ENCODE measurements at places on chromosomes 6 and 20.

DNA sequence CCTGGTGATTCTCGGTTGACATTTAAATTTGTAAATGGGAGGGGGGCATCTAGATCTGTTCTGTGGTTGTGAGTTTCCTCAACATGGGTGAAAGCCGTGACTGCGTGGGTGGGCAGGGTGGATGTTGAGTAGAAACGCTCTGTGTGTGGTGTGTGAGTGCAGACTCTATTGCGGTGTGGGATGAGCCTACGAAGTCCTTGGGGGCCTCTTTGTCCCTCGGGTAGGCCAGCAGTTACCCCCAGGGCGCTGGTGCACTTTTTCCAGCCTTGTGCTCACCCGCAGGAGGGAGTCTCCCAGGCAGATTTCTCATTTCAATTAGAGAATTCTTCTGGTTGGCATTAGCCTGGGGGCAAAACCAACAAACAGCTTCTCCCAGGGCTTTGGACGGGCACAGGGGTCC is 10.6 kb downstream of the TOX2 start:
- DNase-seq = no peak

DNA sequence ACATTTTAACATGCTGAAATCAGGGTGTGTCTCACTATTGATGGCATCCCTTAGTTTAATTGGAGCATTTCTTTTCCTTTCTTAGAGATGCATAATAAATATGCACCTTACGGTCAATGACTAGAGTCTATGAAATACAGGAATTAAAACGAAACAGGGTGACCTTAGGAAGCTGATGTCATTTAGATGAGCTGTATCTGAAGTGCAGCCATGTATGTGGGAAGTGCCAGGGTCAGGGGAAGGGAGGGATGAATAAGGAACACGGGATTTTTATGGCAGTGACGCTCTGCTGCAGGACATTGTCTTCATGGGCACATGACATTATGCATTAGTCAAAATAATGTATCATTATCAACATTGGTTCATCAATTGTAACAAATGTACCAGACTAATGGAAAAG is 84.0 kb downstream of the AGPAT4 start:
- DNase-seq = no peak

DNA sequence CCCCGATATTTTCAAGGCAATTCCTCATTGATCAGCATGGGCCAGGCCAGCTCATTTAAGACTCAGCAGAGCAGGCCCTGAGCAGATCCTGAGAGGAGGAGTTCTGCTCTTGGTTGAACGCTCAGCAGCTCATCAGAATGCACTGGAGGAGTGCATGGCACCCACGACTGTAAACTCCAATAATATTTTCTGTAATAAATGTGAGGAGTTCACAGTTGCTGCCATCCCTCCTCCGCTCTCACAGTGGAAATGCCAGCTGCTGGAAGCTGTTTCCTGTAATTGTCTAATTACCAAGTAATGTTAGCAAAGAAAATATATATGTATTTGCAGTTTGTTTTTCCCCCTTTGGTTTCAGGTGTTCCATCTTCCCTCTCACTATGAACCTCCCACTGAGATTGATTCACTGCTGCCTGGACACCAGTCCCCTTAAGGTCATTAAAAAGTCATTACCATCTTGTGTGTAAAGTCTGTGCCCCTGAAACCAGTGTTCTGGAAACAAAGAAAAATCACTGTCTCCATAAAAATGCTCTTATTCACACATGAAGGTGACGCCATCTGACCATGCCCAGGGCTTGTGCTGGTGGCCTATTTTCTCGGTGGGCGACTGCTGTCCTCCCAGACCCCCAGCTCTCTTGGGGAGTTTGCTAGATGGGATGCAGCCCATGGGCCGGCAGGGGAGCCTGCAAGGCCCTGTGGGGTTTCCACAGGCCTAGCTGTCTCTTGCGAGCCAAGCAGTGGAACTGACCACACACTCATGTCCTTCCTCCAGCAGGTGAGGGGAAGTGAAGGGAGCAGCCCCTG is 374.2 kb downstream of the ZFAND3 start:
- DNase-seq = no peak

GRCh38 chr6:84432619-84433018 is 205.2 kb upstream of the CEP162 start:
- no peak for DNase-seq

- DNase-seq = no peak
These were observed 1958.5 kb upstream of the DEFB115 start for GRCh38 chr20:29298759-29299613.

GRCh38 chr6:45967363-45967762 is 48.3 kb downstream of the CLIC5 start:
- DNase-seq = no peak

- no peak for DNase-seq
These were observed 220.9 kb downstream of the HACE1 start for GRCh38 chr6:104638841-104639290.

DNA sequence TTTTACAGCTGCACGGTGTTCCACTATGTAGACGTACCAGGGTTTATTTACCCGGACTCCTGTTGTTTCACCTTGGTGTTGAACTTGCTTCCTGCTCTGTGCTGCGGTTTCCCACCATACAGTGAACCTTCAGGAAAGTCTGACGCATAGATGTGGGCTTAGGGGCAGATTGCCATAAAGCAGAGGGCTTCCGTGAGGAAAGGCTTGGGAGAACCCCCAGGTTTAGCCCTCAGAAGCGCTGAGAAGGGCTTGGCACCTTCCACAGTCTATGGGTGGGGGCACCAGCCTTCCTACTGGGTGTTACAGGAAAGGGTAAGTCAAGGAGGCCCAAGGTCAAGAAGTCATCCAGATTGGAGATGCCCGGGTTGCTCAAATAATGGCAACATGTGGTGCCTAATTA is 19.2 kb upstream of the MRPS18A start:
- no peak for DNase-seq

- DNase-seq = no peak
These were observed 31.7 kb upstream of the SPAG4 start for GRCh38 chr20:35583636-35584560.

GRCh38 chr6:55293116-55293515 is 34.2 kb upstream of the GFRAL start:
- DNase-seq = no peak

DNA sequence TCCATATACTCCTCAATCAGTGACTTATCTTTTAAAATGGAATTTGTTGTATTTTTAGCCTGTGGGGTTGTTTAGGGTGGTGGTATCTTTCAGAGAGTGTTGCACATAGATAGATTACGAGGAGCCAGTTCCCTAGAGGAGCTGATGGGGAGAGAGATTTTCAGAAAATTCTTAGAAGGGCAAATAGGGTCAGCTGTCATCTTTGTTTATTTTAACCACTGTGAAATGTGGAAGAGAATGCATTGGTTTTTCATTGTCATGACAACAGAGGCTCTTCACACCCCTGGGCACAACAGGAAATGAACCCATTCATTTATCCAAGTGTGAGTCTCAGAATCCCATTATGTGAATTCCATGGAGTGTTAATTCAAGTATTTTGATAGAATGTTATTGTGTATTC is 188.4 kb downstream of the JARID2 start:
- no peak for DNase-seq

GRCh38 chr6:128720891-128721290 is 162.0 kb upstream of the LAMA2 start:
- no peak for DNase-seq

- DNase-seq = no peak
These were observed 275.8 kb downstream of the FARS2 start for GRCh38 chr6:5537132-5537531.

DNA sequence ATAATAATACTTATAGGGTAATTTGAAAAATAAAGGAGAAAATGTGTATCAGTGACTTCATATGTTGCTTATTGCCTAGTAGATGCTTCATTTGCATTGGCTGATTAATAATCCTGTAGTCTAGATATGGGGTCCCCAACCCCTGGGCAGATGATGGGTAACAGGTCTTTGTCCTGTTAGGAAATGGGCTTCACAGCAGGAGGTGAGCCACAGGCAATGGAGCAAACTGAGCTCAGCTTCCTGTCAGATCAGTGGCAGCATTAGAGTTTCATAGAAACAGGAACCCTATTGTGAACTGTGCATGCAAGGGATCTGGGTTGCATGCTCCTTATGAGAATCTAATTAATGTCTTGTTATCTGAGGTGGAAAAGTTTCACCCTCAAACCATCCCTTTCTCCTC is 1049.5 kb upstream of the EPHA7 start:
- no peak for DNase-seq

- no peak for DNase-seq
These were observed 13.6 kb upstream of the GATA5 start for GRCh38 chr20:62489186-62489931.

DNA sequence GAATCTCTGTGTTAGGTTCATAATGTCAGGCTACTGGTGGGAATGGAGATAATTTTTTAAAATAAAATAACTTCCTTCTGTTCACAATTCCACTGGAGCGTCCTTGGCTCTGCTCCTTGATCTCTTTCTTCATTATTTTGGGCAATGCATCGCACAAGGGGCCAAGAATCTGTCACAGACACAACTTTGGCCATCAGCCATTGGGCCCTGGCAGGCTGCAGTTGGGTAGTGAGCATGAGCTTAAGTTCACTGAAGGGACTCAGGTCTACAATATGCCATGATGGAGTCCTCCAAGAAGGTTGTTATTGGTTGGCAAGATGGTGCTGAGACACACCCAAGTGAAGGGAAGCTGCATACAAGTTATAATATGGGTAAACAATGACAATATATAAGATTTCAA is 40.0 kb downstream of the CYP39A1 start:
- no peak for DNase-seq

- no peak for DNase-seq
These were observed 63.5 kb downstream of the STMND1 start for GRCh38 chr6:17165383-17165782.

GRCh38 chr6:168147205-168147738 is 68.3 kb upstream of the FRMD1 start:
- no peak for DNase-seq

DNA sequence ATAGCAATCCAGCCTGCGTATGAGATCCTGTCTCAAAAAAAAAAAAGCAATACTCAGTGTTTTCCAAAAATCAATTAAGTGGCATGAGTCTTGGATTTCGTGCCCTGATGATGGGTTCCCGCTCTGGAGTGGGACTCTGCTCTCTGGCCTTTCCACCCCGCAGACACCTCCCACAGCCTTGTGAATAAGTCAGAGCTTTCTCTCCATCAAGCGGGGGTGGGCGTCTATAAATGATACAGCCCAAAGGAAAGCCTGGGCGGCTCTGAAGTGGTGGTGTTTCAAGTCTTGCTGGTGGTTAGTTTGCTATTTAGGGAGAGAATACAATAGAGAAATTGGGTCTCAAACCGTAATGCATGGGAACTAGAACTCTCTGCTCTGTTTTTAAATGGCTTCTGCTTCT is 52.5 kb upstream of the TAGAP start:
- DNase-seq = no peak

GRCh38 chr6:159758031-159759001 is 3.5 kb upstream of the ACAT2 start:
- DNase-seq = no peak

- no peak for DNase-seq
These were observed 8.2 kb downstream of the BACH2 start for GRCh38 chr6:90288404-90288803.

DNA sequence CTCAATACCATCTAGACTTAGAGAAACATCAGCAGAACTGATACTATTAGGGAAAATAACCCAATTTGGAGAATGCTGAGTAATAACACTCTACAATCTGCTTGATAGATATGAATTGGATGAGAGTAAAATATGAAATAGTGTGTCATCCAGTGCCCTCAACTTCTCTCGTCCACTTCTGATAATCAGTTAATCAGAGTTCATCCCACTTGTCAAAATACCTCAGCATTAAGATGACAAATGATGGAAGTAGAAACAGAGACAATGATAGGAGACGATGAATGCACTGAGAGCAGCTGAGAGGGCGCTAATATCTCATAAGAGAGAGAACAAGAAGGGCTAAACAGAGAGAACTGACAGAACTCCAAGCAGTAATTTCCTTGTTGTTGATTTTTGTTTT is 699.6 kb downstream of the EPHA7 start:
- DNase-seq = no peak

GRCh38 chr6:110882274-110882619 is 7.7 kb downstream of the AMD1 start:
- DNase-seq = no peak

DNA sequence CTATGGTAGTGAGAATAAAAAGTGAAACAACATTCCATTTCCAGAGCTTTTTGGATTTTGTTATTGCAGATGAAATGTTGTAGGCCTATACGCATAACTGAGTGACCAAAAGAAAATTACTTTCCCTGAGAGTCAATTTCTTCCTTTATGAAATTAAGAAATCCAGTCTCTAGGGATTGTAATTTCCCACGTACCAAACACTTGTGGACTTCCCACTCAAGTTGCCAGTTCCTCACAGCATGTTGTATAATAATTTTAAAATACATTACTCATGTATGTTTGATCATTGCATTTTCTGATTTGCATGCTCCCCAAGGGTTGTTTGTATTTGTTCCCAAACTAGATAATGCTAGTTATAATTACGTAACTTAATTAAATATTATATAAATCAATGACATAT is 12.0 kb upstream of the PRDM1 start:
- DNase-seq = no peak

GRCh38 chr20:15682690-15683089 is 890.6 kb downstream of the KIF16B start:
- DNase-seq = no peak

DNA sequence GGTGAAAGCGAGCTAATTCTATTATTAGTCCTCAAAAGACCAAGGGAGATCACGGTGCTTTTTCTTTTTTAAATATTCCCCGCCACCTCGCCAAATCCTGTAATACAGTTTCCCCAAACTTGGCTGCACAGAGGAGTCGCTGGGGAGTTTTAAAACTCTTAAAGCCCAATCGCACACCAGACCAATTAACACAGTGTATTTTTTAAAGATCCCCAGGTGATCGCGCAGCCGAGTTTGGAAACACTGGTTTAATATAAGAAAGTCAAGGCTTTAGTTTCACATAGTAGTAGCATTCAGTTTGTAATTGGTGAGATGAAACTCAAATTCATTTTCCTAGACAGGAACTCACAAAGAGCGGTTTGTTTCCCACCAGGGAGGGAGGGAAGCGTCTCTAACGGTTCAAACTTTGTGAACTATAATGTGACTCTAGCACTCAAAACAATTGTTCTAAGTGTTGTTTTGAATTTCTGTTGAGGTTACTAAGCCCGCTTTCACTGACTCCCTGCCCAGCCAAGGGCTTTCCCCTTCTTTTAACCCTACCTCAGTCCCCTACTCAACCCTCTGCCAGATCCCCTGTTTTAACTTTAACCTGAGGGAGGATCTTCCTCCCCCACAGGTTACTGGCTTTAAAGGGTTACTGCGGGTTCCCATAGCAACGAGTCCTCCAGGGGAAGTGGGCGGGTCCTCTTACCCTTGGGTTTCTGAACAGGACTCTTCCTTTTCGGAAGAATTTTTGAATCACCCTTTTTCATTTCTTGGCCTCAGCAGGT is 25.7 kb upstream of the BTBD3 start:
- DNase-seq = no peak

DNA sequence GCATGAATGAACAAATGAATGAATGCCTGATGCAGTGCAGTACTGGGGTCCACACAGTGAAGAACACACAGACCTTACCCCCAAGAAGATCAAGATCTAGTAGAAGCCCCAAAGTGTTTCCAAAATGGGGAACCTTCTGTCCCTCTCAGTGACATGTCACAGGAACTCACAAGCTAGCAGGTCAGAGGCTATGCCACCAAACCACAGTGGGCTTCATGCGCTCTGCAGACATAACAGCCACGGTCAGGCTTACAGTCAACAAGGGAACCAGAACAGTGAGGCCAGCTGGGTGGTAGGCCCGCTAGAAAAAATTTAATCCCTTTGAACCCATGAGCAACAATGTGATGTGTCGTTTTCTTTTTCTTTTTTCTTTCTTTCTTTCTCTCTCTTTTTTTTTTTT is 20.2 kb upstream of the ARFGEF2 start:
- no peak for DNase-seq

All from stimulated activated CD8-positive, alpha-beta memory T cell treated with anti-CD3 and anti-CD28 coated beads, Interleukin-7, amount 100 ng/mL, for 1 hour (primary cell).